ENCODE measurements at places on chromosomes 2 and 18.

- no peak for DNase-seq
Observed at GRCh38 chr2:48601349-48601748, 16.3 kb upstream of the GTF2A1L start.

- no peak for DNase-seq
Observed at GRCh38 chr18:79530821-79531220, 135.1 kb downstream of the NFATC1 start.

GRCh38 chr2:144152817-144153271 is 367.1 kb downstream of the ZEB2 start:
- no peak for DNase-seq

- DNase-seq: no peak
Observed at GRCh38 chr2:127121776-127122176, 14.8 kb upstream of the BIN1 start.

DNA sequence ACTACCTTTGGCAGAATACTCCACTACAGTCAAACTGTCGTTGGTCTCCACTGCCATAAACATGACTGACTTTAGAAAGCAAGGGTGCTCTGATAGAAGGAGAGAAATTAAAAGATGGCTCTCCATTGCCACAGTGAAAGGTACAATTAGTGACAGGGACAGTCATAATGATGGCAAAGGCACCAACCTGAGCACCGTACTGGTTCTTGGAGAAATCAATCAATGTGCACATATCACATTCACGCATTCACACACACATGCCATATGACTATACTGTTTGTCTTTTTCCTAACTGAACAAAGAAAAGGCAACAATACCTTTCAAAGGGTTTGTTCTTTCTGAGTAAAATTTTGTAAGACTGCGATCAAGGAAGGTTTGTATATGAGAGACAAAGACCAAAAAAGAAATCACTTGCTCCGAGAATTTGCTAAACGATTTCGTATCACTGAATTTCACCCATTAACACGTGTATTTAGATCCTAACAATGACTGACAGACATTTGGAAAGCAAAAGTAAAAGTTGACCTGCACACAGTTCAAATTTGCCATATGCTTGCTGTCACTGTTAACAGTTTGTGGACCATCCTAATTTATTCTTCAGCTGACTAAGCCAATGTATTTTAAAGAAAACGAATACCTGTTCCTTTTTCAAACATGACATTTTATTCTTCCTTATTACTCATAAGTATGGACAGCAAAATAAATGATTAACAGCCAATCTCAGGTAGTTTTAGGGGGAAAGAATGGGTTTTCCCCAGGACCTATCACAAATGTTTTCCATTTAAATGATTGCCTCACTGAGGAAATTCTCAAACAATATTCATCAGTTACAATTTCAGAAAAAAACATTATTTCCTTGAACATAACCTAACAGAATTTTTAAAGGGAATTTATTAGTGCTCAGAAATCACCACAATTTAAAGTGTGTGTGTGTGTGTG is 644.4 kb downstream of the ZEB2 start:
- DNase-seq: no peak

GRCh38 chr2:240397924-240398645 is 37.4 kb upstream of the GPC1 start:
- DNase-seq: no peak

DNA sequence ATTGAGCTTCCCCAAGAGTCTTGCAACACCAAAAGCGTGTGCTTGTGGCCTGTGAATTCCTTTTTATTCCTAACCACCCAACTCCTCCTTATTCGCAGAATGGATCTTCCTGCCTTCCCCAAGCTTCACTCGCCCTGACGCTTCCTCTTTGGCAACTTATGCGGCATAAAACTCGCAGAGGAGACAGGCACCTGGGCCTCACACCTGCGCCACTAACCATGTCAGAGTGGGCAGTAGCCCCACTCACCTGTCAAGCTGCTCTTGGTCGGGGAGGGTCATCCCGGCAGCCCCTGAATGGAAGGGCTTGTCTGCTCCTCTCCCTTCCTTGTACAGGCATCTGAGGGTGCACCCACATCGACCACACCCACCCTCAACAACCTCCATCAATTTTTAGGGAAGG is 106.9 kb upstream of the GPC1 start:
- DNase-seq: no peak

DNA sequence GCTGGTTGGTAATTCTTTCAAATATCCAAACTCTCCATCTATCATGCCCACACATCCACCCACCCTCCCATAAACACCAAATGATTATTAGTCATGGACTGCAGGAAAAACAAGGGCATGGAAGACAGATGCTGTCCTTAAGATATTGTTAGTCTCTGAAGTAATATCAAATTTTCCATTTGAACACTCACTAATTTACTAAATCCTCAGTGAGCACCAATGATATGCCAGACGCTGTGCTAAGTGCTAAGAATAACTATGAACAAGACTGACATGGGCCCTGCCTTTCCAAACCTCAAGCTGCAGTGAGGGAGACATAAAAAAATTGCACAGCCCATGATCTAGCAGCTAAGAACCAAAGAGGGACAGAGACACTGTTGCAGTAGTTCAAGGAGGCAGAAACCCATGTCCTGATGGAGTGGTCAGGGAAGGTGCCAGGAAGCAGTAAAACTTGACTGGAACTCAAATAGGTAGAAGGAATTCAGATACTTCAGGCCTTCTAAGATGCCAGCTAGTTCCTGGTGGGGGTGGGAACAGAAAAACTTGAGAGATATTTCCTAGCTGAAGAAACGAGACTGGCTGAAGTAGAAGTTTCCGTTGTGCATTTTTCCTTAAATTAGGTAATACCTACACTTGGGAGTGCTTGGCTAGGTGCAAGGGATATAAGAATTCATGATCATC is 182.1 kb downstream of the OSR1 start:
- no peak for DNase-seq

GRCh38 chr2:174704061-174704460 is 60.2 kb downstream of the CHRNA1 start:
- DNase-seq: no peak

GRCh38 chr2:136858656-136859055 is 93.3 kb downstream of the THSD7B start:
- no peak for DNase-seq

GRCh38 chr18:24026457-24026856 is 11.9 kb downstream of the TTC39C start:
- no peak for DNase-seq

DNA sequence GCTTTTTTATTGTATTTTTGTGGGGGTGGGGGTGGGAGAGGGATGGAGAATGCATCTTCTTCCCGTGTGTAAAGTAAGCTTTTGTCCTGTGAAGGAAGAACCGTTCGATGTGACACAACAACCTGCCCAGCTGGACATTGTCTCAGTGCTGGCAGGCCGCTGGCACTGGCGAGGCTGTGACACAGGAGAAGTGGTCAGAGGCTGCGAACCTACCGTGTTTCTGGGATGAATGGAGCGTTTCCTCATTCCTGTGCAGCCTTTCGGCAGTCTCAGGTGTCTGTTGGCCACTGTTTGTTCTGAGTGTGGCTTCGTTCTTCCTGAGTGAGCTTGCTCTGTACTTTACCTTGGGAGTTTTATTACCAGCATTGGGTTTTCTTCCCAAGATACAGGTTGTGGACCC is 8.0 kb downstream of the RAMP1 start:
- no peak for DNase-seq

GRCh38 chr2:65737452-65738011 is 305.1 kb upstream of the SPRED2 start:
- DNase-seq: no peak

DNA sequence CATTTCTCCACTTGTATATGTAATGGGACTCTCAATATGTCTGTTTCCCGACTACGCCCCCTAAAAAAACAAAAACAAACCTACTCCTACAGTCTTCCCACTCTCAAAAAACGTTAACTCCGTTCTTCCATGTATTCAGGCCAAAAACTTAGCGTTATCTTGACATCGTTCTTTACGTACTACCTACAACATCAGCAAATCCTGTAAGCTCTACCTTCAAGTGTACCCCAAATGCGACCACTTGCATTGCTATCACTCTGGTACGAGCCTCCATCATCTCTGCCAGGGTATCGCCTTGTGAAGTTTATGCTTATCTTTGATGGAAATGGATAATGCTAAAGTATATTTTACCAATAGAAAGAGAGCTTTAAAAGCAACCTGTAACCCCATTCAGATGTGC is 479 bp downstream of the GPATCH11 start:
- no peak for DNase-seq

DNA sequence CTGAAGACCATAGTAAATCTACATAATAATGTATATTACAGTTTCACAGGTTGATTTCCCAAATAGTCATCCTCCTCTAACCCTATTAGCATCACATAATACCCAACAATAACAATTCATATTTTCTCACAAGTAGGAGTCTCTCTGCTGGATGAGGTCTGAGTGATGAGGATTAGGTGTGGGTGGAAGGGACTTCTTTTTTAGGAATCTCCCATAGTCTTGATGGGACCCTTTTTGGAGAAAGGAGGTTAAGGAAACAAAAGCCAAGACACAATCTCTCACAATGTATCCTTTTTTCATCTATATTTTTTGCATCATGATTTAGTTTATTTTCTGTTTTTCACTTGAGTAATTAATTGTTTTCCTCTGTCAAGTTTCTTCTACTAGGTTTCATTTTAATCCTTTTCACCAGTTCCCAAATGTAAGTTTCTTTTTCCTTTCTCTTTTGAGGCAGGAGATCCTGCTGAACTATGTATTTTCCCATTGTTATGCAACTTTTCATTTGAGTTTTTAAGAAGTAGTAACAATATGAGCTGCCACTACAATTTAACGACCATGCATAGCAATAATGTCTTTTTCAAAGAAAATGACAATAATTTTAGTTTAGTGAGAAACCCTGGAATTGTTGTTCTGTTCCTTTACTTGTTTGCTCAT is 2.5 kb upstream of the IFIH1 start:
- DNase-seq: no peak

DNA sequence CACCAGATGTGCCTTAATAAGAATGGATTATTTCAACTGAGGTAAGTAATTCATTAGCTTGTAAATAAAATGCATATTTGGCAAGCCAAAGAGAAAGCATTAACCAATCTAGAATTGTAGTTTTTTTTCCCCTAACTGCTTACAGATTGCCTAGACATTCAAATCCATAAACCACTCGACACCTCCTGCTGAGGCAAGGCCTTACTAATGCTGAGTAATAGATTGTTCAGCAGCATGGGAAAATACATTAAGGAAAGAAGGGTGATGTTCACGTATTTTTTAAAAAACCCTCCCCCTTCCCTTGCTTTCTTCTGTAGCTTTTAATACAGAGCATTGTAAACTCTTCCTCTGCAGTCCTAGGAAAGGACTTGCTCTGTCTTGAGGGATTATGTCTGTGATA is 17.0 kb upstream of the LINC00305 start:
- DNase-seq: peak; percentile 90

- no peak for DNase-seq
Observed at GRCh38 chr2:71557321-71557720, 104.0 kb downstream of the DYSF start.

DNA sequence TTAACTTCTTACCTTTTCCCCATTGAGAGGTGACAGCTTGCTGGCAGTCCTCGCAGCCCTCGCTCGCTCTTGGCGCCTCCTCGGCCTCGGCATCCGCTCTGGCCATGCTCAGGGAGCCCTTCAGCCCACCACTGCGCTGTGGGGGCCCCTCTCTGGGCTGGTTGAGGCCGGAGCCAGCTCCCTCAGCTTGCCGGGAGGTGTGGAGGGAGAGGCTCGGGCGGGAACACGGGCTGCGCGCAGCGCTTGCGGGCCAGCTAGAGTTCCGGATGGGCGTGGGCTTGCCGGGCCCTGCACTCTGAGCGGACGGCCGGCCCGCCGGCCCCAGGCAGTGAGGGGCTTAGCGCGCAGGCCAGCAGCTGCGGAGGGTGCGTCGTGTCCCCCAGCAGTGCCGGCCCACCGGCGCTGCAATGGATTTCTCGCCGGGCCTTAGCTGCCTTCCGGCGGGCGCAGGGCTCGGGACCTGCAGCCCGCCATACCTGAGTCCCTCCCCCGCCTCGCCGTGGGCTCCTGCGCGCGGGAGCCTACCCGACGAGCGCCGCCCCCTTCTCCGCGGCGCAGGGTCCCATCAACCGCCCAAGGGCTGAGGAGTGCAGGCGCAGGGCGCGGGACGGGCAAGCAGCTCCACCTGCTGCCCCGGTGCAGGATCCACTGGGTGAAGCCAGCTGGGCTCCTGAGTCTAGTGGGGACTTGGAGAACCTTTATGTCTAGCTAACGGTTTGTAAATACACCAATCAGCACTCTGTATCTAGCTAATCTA is 335.0 kb downstream of the CBLN2 start:
- DNase-seq: no peak

DNA sequence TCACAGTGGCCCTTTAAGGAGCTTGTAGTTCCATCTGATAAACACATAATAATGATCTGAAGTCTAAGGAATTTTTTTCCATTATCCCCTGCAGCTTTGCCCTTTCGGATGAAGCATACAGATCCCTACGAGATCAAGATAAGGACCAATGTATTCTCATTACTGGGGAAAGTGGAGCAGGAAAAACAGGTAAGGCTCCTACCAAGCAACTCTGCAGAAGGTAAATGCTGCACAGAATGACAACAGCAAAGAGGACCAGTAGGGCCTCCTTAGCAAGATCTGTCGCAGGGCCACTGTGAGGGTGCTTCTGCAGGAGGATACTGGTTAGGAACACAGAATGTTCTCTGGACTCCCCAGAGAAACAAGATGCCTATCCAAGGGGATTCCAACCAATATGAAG is 84.6 kb downstream of the MYO1B start:
- no peak for DNase-seq

DNA sequence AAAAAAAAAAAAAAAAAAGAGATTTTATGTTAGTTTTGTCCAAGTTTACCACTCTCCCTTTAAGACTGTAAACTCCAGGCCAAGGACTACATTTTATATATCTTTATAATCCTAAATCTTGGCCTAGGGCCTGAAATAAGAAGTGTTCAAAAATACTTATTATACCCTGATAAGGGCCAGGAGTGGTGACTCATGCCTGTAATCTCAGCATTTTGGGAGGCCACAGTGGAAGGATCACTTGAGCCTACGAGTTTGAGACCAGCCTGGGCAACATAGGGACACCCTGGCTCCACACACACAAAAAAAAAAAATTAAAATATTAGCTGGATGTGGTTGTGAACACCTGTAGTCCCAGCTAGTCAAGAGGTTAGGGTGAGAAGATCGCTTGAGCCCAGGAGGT is 12.7 kb downstream of the TRIP12 start:
- DNase-seq: no peak

GRCh38 chr2:82667491-82667890 is 1791.6 kb downstream of the SUCLG1 start:
- DNase-seq: no peak

DNA sequence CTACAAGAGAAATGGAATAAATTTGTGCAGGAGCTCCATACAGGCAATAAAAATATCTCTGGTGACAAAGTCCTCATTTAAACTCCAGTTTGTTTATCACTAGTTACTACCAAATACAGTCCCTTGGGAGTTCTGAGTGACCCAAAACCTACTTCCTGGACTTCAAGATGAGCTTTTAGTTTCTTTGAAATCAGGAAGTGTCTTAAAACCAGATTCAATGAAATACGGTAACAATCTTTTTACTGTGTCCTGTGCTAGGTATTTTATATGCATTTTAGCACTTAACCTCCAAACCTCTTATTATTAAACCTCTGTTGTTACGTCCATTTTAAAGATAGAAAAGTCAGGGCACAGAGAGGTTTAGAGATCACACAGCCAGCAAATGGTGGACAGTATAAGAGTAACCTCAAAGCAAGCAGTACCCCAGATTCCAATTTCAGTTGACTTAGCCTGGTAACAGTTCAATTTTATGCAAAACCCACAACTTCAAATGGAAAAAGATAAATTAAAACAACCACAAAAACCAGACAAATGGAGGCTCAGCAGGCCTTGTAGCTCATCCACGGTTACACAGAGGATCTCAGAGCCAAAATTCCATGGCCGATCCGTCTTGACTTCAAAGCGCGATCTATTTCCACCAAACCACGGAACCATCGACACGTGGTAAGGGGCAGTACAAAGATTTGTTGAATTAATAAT is 1.3 kb upstream of the KCMF1 start:
- peak; percentile 33 for DNase-seq

Data from HT1080 (cell line).